HuH-7 (cell line): ENCODE measurements at places on chromosomes 1 and 21.

DNA sequence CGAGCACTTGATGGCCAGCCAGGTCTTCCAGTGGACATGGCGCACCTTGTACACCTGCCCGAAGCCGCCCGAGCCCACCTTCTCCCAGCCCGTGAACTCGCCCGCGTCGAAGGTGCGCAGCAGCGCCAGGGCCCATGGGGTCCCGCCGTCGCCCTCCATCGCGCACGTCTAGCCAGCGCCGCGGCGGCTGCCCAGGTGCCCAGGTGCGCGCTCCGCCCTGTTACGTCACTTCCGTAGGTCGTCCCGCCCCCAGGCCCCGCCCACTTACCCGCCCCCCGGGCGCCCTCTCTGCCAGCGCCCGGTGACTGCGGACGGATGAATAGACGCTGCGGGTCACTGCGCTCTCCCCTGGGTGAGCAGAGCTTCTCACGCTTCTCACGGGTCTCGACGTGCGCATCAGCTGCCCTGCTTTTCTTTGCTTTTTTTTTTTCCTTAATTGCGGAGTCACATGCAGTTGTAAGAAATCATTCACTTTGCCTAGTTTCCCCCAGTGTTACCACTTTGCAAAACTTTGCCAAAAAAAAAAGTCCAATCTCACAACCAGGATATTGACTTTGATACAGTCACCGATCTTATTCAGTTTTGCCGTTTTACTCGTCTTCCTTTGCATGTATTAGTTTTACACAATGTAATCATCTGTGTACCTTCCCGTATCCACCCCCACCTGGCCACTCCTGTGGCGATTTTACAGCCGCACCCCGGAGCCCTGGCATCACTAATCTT lies at the start of gene RIPK4:
RIPK4 (minus strand) TSS at position 170 of the 723 bp plus-strand sequence; CDS start at position 159, 11 bp downstream.
- DNase-seq = peak; percentile 90

GRCh38 chr1:210568631-210569030 lies 239.9 kb downstream of the HHAT start:
- DNase-seq = no peak

GRCh38 chr1:198171667-198172540 lies 15.1 kb downstream of the NEK7 start:
- no peak for DNase-seq

DNA sequence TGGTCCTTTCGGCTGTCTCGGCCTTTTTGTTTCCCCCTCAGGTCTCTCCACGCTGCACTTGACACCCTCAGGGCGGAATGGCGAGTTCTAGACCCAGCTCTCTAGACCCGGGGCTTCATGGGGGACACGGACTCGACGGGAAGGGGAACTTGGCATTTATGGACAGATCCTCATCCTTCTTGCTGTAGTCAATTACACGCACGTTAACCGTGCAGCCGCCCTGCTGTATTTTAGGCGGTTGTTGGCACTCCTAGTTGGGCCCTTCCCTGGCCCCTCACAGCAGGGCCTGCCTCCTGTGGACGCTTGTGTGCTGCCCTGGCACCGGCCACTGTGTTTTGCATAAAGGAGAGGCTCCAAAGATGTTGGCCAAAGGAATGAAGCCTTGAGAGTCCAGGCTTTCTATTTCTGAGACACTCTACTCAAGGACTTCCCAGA lies 558 bp upstream of the BTG3 start:
- peak; percentile 12 for DNase-seq

- DNase-seq = no peak
Observed at GRCh38 chr1:154751690-154752089, 118.4 kb downstream of the KCNN3 start.

- DNase-seq = no peak
Observed at GRCh38 chr1:186903374-186904136, 74.8 kb downstream of the PLA2G4A start.

DNA sequence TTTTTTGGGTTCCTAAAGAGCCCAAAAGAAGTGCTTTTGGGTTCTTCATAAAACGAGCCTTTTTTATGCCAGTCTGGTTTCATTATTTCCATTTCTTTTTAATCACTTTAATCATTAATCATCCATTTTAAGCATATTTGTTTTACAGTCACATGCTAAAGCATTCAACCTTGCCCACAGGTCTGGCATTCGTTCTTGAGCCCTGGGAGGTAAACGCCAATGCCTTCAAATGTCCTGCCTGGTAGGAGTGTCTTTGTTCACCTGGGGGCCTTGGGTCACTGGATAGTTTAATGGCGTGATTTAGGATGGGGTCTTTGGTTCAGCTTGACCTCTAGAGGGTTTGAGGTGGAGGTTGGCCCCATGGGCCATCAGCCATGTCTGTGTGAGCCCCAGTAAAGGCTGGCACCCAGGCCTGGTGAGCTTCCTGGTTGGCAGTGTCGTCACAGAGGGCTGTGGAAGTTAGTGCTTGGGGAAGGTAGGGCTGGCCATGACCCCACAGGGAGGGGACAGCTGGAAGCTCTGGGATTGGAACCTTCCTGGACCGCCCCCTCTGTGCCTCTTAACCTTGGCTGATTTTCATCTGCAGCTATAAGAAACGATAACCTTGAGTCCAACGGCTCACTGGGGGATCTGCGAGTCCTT lies 20.2 kb downstream of the C1orf174 start:
- no peak for DNase-seq

GRCh38 chr1:199463521-199464127 lies 563.9 kb upstream of the NR5A2 start:
- DNase-seq = peak; percentile 25

- DNase-seq = no peak
Observed at GRCh38 chr1:184954232-184954995, 19.9 kb downstream of the NIBAN1 start.

DNA sequence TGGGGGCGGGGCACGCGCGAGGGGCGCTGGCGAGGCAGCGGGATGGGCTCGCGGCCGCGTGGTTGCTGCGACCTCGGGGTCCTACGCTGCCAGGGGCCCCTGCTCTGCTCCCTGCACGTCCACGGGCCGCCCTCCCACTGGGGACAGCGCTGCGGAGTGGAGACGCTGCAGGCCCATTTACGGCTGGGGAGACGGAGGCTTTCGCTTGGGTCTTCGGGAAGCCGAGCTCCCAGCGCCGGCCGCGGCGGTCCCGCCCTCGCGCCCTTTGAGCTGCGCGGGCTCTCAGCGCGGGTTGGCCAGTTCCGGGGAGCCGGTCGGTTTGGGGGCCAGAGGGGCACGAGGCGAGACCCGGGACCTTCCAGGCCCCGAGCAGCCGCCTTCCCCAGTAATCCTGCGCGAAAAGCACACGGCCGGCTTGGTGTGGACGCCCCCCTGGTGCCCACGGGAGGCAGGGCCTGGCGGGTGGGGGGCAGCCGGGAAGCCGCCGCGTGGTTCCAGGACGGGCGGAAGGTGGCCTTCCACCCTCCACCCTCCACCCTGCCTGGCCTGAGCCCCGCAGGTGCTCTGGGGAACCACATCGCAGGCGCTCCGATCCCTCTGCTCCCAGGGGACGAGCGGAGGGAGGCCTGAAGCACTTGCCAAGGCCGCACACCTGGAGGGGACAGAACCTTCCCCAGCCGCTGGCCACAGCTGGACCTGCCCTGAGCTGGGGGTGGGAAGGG lies 570 bp upstream of the PEX10 start:
- DNase-seq = peak; percentile 76

DNA sequence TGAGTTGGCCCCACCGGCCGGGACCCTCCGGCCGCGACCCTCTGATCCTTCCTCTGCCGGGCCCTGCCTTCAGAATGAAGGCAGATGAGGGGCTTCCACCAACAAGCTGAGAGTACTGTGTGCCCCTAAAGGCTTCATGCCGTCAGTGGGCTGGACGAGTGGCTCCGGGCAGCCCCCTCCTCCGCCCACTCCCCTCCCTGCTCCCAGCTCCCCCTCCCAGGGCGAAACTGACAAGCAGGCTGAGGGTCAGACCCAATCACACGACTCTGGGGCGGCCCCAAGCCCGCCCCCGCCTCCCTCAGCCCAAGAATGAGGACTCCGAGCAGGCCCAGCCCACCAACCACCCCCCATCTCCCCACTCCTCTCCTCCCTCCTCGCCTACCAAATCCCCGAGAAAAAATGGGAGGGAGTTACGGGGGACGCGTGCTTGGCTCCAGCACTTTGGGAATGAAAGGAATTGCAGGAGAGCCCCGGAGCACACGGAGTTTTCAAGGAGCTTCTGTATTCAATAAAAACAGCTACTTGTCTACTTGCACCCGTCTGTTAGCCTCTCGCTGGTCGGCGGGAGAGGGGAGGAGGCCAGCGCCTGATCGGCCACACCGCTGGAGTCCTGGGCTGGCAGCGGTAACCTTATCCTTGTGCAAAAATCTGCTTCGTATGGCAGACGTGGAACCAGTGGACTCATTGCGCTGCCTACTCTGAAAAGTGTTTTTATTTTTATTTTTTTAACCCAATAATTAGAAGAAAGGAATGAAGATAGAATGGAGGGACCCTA lies at the start of gene COL11A1:
COL11A1 (minus strand) TSS at position 147 of the 775 bp plus-strand sequence. CDS start 344 bp downstream, outside the sequence.
- DNase-seq = no peak

- DNase-seq = no peak
Observed at GRCh38 chr1:24609949-24610517, 33.1 kb upstream of the SRRM1 start.

GRCh38 chr21:31837618-31838390 lies 35.0 kb upstream of the HUNK start:
- no peak for DNase-seq

- DNase-seq = no peak
Observed at GRCh38 chr1:52867087-52867863, 24.7 kb downstream of the ZYG11A start.

- no peak for DNase-seq
Observed at GRCh38 chr1:29546496-29546895, 310.2 kb downstream of the PTPRU start.

DNA sequence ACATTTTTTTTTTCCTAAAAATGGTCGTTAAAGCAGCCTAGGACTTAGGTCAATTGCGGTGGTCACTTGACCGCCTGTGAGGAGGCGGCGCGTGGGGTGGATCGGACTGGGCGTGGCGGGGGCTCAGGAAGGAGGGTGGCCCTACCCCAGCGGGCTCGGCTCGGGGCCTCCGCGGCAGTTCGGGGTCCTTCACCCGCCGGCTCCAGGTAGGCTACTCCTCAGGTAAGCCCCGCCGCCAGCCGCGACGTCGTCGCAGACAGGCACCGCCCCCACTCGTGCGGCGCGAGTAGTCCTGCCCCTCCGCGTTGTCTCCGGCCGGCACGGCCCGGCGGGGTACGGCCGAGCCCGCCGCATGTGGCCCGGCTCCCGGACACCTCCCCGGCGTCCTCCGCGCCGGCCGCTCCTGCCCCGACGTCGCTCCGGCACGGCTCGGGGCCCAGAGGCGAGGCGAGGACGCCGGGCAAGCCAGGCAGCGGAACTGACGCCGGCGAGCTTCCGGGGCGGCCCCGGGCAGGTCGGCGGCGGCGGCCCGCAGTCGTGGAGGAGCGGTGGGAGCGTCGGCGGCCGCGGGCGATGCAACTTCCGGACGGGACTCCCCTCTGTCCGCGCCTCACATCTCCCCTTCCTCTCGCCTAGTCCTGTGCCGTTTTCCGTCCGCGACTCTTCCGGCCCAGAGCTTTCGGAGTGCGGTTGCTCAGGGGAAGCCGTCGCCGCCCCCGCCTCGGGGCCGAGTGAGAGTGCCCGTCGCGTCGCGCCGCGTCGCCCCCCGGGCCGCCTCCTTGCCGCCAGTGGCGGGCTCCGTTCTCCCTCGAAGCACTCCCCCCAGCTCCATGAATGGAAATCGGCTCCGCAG lies at the start of gene AGO3:
AGO3 (plus strand) TSS at position 513 of the 853 bp plus-strand sequence; CDS start at position 835, 322 bp downstream.
- DNase-seq = peak; percentile 78

DNA sequence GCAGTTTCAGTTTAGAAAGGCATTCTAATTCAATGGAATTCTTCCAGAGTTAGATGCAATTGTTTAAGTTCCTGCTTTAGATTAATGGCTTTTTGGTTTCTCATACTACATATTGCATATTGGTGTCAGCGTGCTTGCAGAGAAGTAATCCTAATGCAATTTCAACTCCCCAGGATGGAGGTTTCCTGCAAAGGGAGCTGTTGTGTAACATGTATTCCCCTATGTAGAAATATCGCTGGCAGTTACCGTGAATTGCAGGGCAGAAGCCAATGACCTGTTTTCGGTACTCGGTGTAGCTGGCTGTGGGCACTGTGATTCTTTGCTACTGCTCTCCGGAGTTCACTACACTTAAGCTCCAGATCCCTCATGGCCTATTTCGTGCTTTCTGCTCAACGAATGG lies 256.1 kb upstream of the PTBP2 start:
- DNase-seq = peak; percentile 24

DNA sequence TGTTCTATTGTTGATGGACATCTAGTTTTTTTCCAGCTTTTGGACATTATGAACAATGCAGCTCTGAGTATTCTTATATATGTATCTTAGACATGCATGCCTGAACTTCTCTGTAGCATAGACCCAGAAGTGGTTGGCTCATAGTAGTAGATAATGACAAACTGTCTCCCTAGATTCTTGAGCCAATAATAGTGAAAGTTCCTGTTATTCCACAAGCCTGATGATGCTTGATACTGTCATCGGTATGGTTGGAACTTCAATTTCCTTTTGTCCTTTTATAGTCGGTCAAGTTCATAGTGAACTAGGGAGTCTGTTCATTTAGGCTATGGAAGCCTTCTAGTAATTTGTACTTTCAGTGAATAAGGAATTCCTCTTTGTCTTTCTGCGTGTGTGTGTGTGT lies 56.8 kb downstream of the MTR start:
- no peak for DNase-seq

- DNase-seq = no peak
Observed at GRCh38 chr1:56304975-56305374, 274.4 kb downstream of the PLPP3 start.

GRCh38 chr1:243264717-243265116 lies 8.9 kb downstream of the SDCCAG8 start:
- no peak for DNase-seq

GRCh38 chr1:199784138-199784895 lies 243.2 kb upstream of the NR5A2 start:
- DNase-seq = no peak

DNA sequence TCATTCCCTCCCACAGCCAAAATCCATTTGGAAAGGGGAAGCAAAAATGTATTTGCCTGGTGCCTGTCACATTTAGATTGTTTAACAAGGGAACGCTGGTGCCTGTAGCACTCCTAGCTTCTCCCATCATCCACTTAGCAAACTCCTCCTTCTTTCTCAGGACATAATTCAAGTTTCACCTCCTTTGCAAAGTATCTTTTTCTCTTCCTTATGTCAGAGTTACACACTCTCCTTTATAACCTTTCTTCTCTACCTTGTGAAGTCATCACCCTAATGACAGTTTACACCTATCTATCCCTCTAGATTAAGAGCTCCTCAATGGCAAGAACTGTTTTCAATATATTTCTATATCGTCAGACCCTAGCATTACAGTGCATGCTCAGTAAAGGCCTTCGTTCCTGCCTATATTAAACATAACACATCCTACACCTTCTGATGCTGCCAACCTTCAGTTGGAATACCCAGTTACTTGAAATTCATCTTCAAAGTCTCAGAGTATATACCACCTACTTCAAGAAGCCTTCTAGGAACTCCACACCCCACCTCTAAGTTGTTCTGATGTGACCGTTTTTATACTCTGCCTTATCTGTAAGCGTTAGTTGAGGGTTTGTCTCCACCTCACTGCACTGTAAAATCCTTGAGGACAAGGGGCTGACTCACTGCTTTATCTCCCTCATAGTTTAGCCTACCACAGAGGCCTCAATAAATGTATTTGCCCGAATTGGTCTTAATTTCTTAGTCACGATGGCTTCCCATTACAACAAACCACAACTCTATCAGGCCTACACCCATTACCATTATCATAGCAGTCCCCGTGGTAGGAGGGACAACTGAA lies 1.0 kb upstream of the EPS15 start:
- DNase-seq = no peak

GRCh38 chr21:37560385-37560784 lies 193.8 kb downstream of the DYRK1A start:
- no peak for DNase-seq

- no peak for DNase-seq
Observed at GRCh38 chr1:184974056-184974836, at the start of gene NIBAN1. TSS of gene NIBAN1 (minus strand) at chr1:184974508. CDS start at chr1:184974356, 152 bp downstream.
